Stimulated activated CD8-positive, alpha-beta memory T cell treated with anti-CD3 and anti-CD28 coated beads, Interleukin-4, amount 100 ng/mL, for 1 hour (primary cell): ENCODE measurements at places on chromosomes 3 and 15.

- no peak for DNase-seq
Measured at GRCh38 chr3:60755094-60755493, 496.2 kb downstream of the FHIT start.

GRCh38 chr3:31278532-31278931, 254.2 kb upstream of the STT3B start:
- DNase-seq, result no peak

DNA sequence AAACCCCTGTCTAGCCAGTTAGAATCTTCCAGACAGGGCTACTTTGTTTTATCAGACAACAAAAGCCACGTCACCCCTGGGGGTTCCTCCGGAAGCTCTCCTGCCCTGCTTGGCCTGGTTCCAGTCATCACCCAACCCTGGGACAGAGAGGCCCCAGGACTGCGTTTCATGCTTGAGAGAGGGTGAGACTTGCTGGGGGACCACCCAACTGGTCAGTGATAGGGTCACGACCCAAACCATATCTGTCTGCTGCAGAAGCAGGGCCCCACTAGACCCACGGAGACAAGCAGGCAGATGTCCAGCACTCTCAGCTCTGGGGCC, 1.2 kb downstream of the NT5DC2 start:
- no peak for DNase-seq

DNA sequence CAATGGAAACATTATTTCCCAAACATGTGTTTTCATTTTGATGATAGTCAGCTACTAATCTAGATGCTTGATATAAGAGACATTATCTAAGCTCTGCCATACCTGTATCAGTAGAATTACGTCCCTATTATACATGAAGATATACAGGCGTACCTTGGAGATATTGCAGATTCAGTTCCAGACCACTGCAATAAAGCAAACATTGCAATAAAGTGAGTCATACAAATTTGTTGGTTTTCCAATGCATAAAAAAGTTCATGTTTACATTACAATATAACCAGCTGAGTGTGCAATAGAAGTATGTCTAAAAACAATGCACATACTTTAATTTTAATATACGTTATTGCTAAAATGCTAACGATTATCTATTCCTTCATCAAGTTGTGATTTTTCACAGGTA, 236.0 kb upstream of the ZNF717 start:
- no peak for DNase-seq

DNA sequence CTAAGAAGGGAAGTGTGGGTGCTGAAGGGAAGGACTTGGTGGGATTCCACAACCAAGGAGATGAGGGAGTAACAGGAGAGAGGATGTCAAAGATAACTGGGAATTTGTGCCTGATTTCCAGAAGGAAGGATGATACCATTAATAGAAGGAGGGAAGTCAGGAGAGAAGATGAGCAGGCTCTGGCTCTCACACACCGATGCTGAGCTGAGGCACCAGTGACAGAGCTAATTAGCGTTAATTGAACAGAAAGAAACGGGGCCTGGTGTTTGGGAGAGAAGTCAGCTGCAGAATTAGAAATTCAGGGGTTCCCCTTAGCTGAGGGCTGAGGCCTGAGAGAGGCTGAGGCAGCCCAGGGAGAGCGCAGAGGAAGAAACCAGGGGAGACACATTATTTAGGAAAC, 11.9 kb upstream of the PDIA5 start:
- DNase-seq, result no peak

GRCh38 chr3:40290396-40290795, 19.1 kb upstream of the EIF1B start:
- DNase-seq, result no peak

DNA sequence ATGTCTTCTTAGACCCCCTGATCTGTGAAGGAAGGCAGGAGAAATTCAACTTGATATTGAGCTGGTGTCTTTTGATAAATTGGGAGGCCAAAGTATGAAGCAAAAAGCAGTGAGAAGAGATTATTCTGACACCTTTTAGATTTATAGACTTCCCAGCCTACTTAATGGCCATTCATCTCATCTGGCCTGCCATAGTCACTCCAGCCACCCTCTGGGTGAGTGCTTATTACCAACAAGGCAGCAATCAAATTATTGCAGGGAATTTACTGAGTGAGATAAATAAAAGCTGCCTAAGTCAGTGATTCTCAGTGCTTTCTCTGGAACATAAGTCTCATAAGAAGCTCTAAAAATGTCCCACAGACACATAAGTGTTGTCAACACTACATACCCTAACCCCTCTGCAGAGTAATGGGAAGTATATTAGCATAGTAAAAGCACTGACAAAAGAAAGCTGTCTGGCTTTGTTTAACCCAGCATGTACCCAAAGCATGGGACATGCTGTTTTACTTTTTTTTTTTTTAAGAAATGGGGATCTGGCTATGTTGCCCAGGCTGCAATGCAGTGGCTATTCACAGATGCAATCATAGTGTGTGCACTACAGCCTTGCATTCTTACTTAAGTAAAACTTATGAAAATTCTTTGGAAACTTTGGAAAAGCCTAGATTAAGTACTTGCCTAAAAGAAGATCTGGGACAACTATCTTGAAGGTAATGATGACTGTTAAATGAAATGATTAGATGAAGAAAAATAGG, 725.3 kb downstream of the TUSC7 start:
- no peak for DNase-seq

DNA sequence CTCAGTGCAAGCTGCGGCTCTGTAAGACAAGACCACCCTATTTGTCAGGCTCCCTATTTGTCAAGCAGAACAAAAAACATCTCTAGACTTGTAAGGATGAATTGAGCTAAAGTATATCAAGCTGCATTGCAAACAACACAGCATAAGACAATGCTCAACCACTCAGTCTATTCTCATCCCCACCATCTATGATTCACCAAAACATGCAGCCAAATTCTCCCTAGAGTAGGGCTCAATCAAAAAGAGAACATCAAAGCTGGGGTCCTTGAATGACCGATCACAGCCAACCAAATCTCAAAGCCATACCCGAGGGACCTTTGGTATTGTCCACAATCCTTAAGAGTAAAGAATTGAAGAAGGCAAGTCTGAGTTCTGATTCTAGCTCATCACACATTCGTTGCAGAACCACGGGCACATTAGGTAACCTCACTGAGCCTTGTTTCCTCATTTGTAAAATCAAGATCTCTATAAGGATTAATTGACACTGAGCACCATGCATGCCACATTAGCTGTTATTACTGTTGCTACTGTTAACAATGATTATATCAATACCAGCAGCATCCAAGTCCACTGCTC, 31.2 kb downstream of the RFTN1 start:
- DNase-seq, result no peak

DNA sequence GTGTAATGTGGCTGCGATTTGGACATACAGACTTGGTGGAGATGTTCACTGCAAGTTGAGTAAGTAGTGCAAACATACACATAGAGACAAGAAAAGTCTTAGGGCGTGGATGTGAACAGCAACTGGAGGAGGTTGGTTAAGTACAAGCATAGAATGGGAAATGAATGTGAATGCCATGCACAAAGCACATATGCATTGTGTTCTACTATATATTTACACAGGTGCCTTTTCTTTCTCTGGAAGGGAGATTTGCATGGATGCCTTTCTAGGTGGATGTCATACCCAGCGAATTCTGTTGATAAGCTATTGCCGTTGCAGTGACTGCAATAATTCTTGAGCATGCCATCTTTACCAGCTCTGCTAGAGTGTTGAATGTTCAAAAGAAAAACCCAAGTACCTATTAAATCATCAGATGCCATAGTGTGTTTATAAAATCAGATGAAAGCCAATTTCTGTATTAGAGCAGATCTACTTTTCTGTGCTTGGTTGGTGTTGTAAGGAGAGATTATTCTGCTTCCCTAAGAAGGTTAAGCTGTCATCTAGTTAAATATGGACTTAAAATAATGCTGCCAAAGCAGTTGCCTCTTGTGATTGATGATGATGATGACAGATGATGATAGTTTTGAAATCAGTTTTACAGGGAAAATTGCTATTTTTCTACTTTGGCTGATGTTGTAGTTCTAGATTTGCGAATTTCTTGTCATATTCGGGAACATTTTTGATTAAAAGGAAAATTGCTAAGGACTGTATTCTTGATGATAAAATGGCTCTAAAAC, 148.4 kb downstream of the CNTN4 start:
- no peak for DNase-seq

GRCh38 chr3:108100906-108101660, 10.3 kb upstream of the CD47 start:
- no peak for DNase-seq

GRCh38 chr3:112582244-112582874, 20.5 kb downstream of the SLC35A5 start:
- DNase-seq, result no peak

GRCh38 chr3:4939276-4939675, 40.0 kb upstream of the BHLHE40 start:
- DNase-seq, result no peak

GRCh38 chr15:67690936-67691335, 134.4 kb upstream of the SKOR1 start:
- no peak for DNase-seq

DNA sequence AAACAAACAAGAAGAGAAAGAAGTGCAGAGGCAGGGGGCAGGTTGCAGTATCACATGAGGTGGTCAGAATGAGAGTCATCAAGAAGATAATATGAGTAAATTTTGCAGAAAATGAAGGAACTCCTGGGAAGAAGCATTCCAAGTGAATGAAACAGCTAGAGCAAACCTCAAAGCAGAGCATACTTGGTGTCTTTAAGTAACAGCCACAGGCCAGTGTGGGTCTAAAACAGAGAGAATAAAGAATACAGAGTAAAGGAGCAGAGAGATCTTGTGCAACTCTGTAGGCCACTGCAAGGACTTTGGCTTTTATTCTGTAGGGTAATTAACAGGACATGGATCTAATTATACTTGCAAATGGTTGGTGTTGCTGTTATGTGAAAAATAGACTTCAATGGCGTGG, 81.3 kb downstream of the STAC start:
- DNase-seq, result no peak

DNA sequence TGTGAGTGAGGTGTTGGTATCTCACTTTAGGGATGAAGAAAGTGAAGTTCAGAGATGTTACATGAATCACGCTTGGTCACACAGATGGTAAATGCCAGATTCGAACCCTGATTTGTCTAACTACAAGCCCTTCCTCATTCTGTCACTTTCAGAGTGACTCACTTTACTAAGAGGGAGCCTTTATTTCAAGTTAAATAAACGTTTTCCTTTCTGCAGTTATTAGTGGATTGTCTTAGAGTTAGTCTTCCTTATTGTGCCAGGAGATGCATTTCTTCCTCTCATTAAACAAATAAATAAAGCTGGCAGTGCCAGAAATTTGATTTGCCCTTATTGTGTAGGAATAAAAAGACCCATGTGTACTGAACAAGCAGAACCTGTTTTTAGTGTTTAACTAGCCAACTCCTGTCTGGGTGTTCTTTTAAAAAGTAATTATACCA, 162.5 kb downstream of the AKAP13 start:
- DNase-seq, result no peak

DNA sequence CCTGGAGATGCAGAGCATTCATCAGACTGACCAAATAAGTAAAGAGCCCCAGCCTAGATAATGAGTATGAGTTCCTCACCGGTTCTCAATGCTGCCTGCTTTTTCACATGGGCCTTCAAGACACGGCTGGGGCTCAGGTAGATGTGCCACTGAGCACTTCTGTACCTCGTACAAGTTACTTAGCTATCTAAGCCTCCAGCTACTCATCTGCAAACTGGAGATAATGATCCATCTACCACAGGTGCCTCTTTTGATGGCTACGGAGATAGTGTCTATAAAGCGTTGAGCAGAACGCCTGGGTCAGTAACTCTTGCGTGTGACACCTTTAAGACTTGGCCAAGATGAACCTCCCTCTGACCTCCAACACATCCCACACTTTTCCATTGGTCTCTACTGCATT, 56.3 kb downstream of the CCR4 start:
- DNase-seq, result no peak

GRCh38 chr3:168248383-168249204, 152.9 kb upstream of the GOLIM4 start:
- DNase-seq, result no peak

GRCh38 chr3:69532547-69533224, 146.8 kb upstream of the FRMD4B start:
- no peak for DNase-seq

DNA sequence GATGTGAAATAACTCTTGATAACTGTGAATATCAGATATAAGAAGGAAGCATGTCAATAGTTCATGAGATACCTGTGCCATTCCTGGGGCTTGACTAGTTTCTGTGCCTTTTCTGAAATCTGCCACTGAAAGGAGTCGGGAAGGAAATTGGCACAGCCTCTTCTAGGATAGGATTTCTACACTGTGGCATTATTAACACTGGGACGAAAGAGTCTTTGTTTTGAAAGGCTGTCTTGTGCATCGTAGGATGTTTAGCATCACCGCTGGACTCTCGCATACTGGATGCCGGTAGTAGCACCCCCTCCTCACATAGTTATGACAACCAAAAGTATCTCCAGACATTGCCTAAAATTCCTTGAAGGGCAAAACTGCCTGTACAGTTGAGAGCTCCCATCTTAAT, 77.9 kb upstream of the SAMMSON start:
- no peak for DNase-seq

DNA sequence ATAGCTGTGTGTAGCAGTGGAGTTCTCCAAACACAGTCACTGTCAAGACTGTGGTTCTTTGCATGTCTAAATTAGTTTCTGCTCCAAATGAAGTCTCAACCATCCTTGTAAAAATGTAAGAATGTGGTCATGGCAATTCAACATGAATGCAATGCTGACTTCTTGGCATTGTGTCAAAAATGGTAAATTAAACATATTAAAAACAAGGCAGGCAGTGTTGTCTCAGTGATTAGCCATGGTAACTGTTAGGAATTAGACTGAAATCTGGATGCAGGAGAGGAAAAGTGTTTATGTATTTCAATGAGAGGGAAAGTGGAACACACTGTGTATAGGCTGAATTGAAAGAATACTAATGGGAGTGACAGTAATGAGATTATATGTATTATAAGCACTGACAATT, 597.2 kb downstream of the EDEM1 start:
- DNase-seq, result no peak

- no peak for DNase-seq
Measured at GRCh38 chr3:20924646-20925385, 738.8 kb upstream of the SGO1 start.

DNA sequence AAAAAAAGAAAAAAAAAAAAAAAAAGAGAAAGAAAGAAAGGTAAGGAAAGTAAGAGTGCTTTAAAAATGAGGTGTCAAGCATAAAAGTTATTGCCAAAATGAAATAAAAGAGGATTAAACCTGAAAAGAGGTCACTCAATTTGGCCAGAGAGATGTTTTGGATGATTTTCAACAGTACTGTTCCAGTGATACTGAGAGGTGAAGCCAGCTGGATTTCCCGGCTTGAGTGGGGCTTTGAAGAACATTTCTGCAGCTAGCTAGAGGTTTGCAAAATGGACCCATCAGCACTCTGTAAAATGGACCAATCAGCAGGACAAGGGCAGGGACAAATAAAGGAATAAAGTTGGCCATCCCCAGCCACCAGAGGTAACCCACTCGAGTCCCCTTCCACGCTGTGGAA, 128.5 kb downstream of the LSAMP start:
- DNase-seq, result no peak

- DNase-seq, result no peak
Measured at GRCh38 chr3:88444251-88444650, 294.5 kb downstream of the C3orf38 start.

- no peak for DNase-seq
Measured at GRCh38 chr3:107028626-107029025, 348.6 kb upstream of the CCDC54 start.

GRCh38 chr15:47987461-47987860, 133.3 kb upstream of the SLC24A5 start:
- DNase-seq, result no peak
